ENCODE measurements at places on chromosomes 5 and 9.

GRCh38 chr5:643811-644271, 31.7 kb downstream of the CEP72 start:
- DNase-seq: no peak

DNA sequence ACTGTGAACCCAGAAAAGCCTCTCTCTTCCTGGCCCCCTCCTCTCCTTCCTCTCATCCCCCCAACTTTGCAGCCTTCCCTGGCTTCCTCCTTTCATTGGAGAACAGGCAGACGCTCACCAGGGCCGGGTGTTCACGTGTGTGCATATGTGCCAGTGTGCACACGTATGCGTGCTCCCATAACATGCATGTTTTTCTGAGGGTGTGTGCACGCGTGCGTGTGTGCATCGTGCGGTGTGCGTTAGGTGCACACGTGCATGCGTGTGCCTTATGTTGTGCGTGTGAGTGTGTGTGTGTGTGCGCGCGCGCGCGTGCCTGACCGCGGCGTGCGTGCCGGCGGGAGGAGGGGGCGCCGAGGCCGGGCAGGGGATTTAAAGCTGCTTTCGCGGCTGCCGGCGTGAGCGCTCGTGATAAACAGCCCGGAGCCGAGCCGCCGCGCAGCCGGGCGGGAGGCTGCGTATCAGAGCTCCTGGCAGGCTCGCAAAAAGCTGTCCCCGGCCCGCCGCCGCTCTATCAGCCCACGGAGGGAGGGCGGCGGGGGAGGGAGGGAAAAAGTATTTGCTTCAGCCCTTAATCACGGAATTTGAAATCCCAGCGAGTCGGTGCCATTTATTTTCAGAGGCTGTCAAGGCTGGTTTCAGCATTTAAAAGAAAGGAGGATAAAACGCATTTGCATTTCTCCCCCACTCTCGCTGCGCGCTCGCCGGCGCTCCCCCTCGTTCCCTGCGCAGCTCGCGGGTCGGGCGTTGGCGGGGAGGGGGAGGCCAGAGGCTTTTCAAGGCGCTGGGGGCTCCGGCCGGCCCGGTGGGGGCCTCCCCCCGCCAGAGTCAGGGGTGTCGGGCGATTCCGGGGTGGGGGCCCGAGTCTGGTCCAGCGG, 183.9 kb downstream of the C9orf50 start:
- DNase-seq: peak; percentile 89

DNA sequence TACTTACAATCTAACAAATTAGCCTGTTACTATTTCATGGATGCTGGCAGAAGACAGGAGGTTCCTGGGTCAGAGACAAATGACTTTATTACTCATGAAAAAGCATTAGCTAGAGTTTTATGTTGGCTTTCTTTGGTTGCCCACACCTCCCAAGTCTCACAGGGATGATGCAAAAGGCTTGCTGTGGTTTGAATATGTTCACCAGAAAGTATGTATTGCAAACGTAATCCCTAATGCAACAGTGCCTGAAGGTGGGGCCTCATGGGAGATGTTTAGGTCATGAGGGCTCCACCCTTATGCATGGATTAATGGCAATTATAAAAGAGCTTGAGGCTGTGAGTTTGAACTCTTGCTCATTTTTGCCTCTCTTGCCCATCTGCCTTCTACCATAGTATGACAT, 28.5 kb downstream of the DPYSL3 start:
- DNase-seq: peak; percentile 70

- DNase-seq: peak; percentile 81
These were observed 24.8 kb downstream of the GRIA1 start for GRCh38 chr5:153515301-153515700.

GRCh38 chr5:91079037-91079436, 304.1 kb downstream of the ARRDC3 start:
- DNase-seq: peak; percentile 94

DNA sequence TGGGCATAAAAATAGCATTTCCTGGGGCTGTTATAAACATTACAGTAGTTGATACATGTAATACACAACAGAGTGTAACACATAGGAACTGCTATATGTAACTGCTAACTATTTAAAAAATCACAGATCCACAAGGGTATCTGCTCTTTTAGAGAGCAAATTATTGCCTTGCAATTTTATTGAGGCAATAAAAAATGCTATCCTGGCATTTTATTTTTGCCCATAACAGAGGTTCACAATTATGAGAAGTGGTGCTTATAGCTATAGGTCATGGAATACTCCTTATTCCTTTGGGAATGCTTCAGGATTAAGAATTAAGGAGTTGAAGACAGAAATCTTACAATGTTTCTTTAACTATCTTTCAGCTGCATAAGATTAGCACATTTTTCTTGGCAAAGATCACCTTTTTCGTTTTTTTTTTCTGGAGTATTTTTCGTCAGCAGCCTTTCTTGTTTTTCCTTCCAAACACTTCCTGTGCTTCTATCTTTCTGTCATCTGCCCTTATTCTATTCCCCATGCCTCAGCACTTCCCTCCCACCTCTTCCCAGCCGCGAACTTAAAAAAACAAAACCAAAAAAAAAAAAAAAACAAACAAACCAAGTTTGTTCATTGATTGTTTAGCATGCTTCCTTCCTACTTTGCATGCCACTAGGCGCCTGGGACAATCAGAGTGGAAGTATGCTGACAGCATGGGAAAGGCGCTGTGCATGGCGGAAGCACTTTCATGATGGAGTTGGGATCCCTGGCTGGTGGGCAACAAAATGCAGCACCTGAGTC, 264.2 kb downstream of the MAST4 start:
- no peak for DNase-seq

- no peak for DNase-seq
These were observed 26.0 kb downstream of the IRX4 start for GRCh38 chr5:1856596-1857255.

- DNase-seq: no peak
These were observed 25.0 kb upstream of the CEP78 start for GRCh38 chr9:78210841-78211301.
